ENCODE measurements at places on chromosomes 7 and 10.

DNA sequence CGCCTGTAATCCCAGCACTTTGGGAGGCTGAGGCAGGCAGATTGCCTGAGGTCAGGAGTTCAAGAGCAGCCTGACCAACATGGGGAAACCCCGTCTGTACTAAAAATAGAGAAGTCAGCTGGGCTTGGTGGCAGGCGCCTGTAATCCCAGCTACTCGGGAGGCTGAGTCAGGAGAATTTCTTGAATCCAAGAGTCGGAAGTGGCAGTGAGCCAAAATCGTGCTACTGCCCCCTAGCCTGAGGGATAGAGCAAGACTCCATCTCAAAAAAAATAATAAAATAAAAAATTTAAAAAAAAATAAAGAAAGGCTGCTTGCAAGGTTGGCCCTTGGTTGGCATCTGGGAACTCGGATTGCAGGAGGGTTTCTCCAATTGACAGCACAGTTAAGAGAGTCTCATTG, 221.6 kb downstream of the DGKI start:
- no peak for DNase-seq

DNA sequence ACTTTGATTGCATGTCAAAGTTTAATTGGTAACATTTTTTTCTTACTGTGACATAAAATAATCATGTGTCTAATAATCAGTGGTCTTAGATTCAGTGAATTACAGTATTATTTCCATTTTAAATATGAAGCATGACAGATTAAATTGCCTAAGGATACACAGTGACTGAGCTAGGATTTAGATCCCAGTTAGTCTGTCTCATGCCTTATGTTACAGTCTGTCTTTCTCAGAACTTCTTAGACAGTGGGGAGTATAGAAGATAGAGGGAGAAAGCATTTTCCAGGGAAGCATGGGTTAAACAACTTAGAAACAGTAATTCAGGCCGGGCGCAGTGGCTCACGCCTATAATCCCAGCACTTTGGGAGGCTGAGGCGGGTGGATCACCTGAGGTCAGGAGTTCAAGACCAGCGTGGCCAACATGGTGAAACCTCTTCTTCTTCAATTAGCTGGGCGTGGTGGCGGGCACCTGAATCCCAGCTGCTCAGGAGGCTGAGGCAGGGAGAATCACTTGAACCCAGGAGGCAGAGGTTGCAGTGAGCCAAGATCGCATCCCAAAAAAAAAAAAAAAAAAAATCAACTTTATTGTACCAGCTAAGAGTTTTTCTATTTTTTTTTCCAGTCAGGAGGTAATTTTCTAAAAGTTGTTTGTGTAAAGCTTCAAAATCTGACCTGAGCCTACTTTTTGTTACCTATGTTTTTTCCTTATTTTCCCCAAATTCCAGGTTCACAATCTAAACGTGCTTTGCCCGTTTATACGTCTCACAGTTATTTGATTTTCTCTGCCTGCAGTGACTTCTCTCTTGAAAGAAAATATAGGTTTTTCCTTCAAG, 3.3 kb downstream of the CASD1 start:
- no peak for DNase-seq

DNA sequence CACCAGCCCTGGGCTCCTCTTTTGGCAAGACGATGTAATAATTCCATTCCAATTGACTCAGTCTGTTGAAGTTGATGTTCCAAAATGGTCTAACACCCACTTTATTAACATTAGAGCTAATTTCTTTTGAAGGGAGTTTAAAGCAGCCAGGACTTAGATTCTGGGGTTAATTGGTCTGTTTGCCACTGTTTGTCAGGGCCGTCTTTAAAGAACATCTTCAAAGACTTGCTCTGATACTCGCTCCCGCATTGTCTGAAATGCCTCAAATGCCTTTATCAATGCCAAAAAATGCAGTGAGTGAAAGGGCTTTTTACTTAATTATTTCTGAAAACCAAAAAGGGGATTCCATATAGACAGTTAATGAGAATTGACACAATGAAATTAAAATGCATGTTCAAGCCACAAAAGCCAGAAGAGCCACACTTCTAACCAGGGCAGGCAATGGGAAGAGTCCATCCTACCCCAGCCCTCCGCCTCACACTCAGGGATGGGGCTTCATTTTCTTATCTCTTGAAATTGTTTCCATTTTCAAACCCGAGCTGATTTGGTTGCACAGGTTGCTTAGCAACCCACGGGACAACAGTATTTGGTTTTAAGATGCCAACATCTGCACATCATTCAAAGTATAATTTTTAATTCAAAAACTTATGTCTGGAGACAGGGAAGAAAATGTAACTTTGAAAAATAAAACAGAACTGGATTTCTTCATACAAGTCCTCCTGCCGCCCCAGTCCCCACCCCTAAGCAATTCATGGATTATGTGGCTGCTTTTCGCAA, 163.0 kb downstream of the FGFR2 start:
- DNase-seq = no peak

- no peak for DNase-seq
These were observed 135.1 kb downstream of the TAX1BP1 start for GRCh38 chr7:27875061-27875460.

DNA sequence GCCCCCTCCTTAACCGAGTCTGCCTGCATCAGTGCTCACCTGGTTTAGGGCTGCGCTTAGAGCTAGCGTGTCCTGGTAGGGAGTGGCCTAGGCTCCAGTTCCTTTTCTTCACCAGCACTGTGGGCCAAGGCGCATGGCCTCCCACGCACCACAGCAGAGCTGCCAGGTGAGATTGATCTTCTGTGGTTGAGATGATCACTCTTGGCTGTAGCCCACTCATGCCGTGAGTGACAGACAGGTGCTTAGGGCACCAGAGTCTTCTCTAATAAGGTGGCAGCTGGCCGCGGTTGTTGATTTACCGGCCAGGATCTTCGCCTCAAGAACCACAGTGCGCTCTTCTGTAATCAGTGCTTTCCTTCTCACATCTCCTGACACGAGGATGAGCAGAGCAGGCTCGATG, 157.2 kb upstream of the INSYN2A start:
- no peak for DNase-seq

DNA sequence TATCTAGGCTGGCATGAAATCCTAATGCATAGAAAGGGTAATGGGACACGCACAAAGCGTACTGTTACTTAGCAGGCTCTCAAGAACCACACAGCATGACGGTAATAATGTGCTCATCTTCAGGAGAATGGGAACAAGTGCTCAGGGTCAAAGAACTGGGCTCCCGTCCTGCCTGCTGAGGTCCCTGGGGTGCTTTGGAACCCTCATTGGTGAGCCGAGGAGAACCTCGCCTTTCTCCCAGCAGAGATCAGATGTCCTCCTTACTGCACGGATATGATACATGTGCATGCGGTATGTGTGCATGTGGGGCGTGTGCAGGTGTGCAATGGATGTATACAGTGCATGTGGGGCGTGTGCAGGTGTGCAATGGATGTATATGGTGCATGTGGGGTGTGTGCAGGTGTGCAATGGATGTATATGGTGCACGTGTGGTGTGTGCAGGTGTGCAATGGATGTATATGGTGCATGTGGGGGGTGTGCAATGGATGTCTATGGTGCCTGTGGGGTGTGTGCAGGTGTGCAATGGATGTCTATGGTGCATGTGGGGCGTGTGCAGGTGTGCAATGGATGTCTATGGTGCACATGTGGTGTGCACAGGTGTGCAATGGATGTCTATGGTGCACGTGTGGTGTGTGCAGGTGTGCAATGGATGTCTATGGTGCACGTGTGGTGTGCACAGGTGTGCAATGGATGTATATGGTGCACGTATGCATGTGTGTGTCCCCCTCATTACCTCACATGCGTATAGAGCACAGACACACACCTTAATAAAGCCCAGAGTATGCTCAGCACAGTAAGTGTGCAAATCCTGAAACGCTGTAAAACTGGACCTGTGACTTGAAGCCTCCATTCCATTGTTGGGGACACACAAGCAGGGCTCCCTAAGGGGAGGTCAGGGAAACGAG, 336.3 kb downstream of the PTPRN2 start:
- DNase-seq = no peak

- DNase-seq = no peak
These were observed 44.8 kb downstream of the MYOF start for GRCh38 chr10:93437086-93437945.

DNA sequence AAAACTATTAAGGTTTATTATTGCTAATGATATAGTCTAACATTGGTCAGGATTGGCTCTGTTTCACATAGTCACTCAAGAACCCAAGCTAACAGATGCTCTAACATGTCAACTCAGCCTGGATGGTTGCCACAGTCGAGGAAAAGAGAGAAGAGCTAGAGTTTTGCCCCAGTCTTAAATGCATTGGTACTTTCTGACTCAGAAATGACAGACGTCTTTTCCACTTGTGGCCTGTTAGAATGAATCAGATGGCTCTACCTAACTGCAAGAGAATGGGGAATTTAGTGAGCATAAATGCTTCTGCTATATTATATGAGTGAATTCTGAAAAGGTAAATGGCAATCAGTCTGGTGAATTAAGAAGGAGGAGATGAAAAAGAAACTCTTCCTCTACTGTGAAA, 13.9 kb downstream of the HECTD2 start:
- no peak for DNase-seq

- DNase-seq = no peak
These were observed 24.9 kb downstream of the GSAP start for GRCh38 chr7:77391230-77391629.

- no peak for DNase-seq
These were observed 2.2 kb upstream of the C10orf95 start for GRCh38 chr10:102453502-102453901.

- DNase-seq = no peak
These were observed 41.7 kb downstream of the ATAD1 start for GRCh38 chr10:87776328-87776727.

GRCh38 chr10:107148906-107149305, 15.6 kb downstream of the SORCS1 start:
- DNase-seq = no peak

DNA sequence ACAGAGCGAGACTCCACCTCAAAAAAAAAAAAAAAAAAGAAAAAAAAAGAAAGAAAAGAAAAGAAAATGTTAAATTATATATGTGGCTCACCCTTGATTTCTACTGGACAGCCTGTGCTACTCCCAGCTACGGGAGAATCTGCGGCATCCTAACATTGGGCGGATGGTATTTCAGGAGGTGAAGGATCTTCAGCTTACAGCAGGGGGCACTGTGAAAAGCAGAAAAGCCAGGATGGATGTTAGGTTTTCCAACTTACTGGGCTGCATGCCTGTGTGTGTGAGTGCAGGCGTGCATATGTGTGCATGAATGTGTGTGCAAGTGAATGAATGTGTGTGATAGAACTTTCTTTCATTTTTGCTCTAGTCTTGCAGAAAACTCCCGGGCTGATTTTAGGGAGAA, 1066.5 kb downstream of the TYW1 start:
- DNase-seq = no peak

DNA sequence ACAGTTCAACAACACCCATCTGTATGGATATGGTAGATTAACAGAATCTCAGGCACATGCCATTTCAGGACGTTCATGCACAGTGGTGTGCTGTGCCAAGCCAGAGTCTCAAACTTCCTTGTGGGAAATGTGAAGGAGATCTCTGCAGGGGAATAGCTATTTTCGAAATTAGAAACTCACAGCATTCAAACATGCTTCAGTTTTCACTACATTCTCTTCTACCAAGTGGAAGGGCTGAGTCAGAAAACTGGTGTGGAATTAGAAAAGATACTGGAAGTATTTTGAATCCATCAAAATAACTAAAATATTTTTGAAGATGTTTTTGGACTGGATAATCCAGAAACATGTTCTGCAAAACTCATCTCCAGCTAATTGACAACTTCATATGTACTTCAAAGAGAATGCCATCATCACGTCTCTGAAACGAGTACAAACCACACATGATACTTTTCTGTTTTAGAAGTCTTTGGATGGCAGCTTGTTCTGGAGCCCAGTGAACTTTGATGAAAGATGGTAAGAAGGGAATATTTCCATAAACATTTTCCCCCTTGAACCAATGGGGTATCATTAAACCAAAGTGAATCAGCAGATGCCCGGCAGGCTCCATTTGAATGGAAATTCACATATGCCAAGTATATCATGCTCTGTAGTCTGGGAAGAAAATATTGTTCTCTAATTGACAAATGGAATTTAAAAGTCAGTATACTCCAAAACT, 616.3 kb upstream of the IGFBP3 start:
- DNase-seq = no peak

- DNase-seq = no peak
These were observed 11.3 kb downstream of the LMBR1 start for GRCh38 chr7:156881679-156882078.

GRCh38 chr7:4527988-4528636, 154.0 kb upstream of the FOXK1 start:
- no peak for DNase-seq

- DNase-seq = no peak
These were observed 210.7 kb downstream of the MAD1L1 start for GRCh38 chr7:2022021-2022409.

GRCh38 chr10:1205450-1206030, 149.4 kb downstream of the WDR37 start:
- DNase-seq = no peak

- DNase-seq = no peak
These were observed 138.5 kb downstream of the LRRC4 start for GRCh38 chr7:127892488-127893314.

- no peak for DNase-seq
These were observed 6.3 kb downstream of the MYOF start for GRCh38 chr10:93475871-93476270.

GRCh38 chr7:957418-958220, 3.1 kb upstream of the ADAP1 start:
- DNase-seq = no peak

DNA sequence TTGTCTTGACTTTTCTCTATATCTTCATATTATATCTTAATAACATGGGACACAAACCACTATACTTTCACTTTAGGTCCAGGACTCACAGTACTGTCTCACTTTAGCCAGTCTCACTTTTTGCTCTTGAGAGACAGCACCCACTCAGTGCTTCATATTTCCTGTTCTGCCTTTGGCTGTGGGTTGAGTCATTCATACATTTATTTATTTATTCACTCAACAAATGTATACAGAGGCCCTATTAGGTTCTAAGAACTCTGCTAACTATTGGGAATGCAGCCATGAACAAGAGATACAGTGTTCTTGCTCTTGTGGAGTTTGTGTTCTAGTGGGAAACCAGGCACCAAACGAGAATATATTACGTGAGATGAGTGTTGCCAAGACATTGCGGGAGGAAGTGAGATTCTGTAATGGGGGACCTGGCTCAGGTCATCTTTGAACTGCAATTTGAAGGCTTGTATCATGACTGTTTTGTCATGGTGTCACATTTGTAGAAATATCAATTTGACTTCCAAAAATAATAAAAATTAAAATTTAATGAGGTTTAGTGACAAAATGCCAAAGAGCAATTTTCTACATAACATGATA, 190.1 kb downstream of the SDHAF3 start:
- no peak for DNase-seq

GRCh38 chr7:1134951-1135350, 25.0 kb downstream of the ZFAND2A start:
- no peak for DNase-seq

GRCh38 chr10:16477757-16478156, 40.9 kb downstream of the PTER start:
- DNase-seq = no peak

- DNase-seq = no peak
These were observed 49.1 kb downstream of the PARP12 start for GRCh38 chr7:140013676-140014075.

DNA sequence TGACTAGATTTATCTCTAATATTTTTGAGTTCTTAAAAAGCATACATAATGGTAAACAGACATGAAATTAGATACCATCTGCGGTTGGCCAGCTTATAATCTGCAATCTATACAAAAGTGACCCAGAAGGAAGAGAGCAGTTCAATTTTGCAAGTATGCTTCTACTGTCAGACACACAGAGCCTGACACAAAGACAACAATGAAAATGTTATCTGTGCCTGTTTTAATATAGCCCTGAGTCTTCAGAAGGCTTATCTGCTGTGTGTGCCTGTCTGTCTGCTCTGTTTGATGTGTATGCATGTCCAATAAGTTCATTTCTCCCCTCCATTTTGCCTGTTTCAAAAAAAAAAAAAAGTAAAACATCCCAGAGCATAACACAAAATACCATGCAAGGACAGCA, 73.3 kb upstream of the FHIP2A start:
- no peak for DNase-seq

Measured in stimulated activated CD4-positive, alpha-beta T cell treated with anti-CD3 and anti-CD28 coated beads, TNF-alpha, amount 100 ng/mL, for 1 hour (primary cell).